ENCODE measurements at places on chromosomes 3 and 15.
A peak's percentile ranks its signal among the peaks of the same experiment; 100 is the strongest.

GRCh38 chr15:29126821-29127461 lies 142.7 kb downstream of the NSMCE3 start:
- no peak for DNase-seq

DNA sequence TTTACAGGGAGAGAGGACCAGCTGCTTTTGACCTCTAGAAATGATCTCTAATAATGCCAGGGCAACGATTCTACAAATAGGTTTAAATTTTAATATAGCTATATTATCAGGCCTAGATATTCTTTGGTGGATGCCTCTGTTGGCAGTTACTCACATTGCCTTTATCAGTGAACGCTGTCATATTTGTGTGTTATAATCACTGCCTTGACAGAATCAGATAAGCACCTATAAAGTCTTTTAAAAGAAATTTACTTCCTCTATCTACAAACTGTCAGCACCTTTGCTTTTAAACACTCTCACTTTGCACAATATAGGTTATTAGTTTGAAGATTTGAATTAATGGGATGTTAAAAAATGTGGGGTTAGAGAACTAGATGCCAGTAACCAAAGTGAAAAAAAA lies 324.1 kb downstream of the ZIC1 start:
- DNase-seq = no peak

DNA sequence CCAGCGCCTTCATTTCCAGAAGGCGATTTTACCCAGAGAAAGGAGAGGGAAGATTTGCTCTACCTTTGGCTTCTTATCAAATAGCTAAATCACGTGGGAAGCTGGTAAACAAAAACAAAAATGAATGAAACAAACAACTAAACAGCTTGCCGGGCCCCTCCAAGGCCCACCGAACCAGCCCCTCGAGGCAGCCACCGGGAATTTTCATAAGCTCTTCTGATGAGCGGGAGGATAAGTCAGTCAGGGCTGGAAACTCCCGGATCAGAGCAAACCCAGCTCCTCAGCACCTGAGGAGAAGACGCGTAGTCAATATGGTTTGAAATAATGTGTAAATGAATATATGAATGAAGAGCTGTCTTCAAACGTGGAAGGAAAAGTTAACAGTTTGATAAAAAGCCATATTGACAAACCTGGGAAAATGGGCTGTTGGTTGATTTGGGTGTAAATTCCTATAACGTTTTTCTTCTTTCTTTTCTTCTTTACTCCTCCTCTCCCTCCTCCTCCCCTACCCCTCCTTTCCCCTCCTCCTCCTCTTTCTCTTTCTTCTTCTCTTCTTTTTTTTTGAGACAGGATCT lies 10.7 kb downstream of the RPLP1 start:
- DNase-seq = no peak

DNA sequence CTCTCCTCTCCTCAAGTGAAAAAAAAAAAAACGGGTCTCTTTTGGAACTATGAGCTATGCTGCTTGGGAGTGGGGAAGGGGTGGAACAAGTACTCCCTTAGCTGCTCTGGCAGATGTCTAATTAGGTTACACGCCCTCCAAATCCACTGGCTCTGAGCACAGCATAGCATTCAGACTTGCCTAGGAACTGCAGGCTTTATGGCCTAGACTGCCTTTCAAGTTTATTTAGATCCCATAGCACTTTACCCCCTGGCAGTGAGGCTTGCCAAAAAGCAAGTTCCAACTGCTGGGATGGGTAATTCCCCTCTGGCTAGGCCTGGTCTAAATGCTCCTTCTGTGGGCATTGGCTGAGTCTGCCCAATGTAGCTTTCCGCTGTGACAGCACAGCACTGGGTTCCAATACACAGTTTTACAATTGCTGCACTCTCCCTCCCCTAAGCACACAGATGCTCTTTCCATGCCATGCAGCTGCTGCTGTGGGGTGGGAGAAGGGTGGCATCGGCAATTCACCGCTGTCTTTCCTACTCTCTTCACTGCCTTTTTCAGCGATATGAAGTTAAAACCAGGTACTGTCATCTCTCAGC lies 152.8 kb downstream of the KCNAB1 start:
- no peak for DNase-seq

DNA sequence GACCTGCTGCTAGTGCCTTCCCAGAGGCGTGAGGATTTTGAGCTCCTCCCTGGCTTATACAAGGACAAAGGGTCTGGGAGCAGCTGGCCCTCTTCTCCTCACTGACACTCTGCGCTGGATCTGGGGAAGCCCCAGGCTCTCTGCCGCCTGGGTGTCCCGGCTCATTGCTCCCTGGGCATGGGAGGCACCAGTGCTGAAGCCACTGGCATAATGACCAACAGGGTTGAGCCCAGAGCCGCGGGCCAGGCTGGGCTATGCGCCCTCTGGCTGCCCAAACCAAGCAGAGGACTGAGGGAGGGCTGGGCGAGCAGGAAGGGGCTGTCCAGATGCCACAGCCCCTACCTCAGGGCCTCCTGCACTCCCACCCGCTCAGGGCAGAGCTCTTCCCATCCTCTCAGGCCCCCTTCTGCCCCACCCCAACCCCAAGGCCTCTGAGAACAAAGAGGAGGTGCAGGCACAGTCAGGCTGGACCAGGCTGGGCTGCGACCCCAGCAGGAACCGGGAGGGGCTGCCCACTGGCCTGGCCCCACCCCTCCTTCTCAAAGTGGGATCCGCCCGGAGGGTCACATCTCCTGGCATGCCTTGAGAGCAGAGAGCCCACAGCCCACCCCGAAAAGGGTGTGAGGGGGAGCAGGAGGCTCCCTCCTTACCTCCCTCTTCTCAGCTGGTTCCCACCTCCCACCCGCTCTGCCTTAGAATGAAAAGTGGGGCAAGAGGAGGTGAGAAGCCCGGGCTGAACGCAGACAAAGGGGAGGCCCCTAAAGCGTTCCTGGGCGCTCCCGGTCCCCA lies 1.6 kb downstream of the LINGO1 start:
- DNase-seq = no peak

DNA sequence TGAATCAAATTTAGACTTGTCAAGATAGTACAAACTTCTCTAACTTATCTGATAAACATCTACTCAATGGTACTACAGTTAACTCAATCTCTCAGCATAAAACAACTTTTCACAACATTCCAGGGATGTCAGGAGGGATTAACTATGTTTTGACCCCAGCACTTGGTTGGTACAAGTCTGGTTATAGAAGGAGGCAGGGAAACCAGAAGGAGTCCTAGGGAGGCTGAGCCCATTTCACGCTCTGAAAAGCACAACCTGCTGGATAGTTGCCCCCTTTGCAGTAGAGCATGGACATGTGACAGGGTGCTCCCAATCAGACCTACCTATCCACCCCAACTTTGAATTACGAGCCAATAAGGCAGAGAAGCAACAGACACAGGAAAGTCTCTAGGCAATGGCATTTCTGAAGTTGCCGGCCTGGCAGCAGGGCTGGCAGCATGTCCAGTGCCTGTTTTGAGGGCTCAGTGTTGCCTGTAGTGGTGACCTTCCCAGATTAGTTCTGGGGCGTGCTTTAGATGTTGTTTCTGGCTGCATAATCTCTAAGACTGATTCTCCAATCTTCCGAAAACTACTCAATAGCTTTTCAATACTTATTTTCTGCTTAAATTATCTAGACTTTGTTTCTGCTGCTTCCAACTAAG lies 8.2 kb downstream of the ANKUB1 start:
- DNase-seq = peak; percentile 76

- no peak for DNase-seq
Measured at GRCh38 chr3:81995329-81995728, 233.9 kb upstream of the GBE1 start.

GRCh38 chr15:36775209-36775608 lies 195.8 kb downstream of the CDIN1 start:
- no peak for DNase-seq

DNA sequence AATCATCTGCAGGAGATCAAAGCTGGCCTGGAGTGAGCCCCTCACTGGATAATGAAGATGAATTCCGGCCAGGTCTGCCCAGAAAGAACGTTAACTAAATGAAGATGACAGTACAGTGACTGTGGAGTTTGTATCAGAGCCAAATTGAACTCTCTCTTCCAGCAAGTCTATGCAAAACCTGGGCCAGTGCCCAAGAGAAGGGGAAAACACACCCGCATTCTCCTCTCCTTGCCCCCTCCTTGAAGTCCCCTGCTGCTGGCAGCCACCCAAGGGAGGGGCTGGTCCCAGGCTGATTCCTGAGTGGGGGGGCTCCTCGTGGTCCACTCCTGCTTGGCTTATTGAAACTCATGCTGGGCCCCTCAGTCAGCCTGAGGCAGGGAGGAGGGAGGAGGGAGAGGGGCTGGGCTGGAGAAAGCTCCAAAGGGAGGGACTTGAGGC lies 155.7 kb downstream of the RAB11A start:
- DNase-seq = peak; percentile 31

Measured in fibroblast of upper back skin (primary cell).